CD4-positive, alpha-beta T cell treated with Interleukin-6 at 100 ng/mL for 8 hours (primary cell): ENCODE measurements at places on chromosomes 2 and 18.

DNA sequence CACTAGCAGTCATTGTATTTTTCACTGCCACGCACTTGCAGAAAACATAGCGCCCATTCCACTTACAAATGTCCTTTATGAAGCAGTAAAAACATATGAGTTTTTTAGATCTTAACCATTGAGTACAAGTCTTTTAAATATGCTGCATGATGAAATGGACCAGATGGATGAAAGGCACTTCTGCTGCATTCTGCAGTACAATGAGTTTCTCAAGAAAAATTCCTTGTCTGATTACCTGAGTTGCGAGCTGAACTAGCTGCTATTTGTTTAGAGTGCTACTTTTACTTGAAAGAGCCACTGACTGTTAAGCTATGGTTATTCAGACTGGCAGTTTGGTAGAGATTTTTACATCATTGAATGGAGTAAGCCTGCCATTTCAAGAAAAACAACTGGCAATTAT is 825.5 kb upstream of the ACVR2A start:
- no peak for DNase-seq

DNA sequence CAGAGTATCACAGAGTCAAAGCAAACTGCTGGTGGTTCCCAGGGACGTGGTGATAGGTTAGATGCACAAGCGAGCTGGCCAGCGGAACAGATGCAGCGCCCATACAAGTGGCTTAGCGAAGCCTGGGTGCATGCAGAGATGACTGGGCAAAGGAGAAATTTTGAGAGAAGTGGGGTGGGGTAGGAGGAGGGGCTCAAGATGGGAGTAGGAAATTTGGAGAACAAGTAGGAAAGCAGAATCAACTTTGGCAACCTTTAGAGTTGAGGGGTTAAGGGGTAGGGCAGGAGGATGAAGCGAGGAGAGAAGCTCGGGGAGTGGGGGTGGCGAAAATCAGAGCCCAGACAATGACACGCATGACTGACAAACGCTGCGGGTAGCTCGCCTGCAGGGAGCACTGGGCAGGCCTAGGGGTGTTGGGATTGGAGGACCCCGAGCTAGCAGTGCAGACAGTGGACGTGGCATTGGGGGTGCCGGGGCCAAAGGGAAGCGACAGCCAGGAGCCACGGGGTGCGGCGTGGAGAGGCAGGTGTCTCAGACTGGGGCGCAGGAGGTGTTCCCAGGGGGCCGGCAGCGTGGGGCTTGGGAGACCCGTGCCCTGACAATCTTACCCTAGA is 431 bp downstream of the FAM98A start:
- peak; percentile 10 for DNase-seq

DNA sequence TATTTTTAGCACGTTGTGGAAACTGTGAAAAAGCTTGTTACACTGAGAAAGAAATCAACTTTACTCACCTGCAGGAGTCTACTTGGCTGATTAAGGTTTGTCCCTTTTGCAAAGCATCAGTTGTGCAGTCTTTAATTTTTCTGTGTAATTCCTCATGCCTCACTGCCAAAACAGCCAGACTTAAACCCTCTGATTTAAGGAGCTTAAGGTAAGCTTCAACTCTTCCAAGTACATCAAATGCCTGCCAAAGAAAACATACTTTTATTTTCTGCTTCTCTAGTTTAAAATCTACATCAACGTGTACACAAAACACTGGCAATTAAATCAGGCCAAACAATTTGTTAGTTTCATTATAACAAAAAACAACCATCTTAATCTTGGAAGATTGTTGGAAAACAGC is 98.0 kb upstream of the TTN start:
- DNase-seq, result no peak

DNA sequence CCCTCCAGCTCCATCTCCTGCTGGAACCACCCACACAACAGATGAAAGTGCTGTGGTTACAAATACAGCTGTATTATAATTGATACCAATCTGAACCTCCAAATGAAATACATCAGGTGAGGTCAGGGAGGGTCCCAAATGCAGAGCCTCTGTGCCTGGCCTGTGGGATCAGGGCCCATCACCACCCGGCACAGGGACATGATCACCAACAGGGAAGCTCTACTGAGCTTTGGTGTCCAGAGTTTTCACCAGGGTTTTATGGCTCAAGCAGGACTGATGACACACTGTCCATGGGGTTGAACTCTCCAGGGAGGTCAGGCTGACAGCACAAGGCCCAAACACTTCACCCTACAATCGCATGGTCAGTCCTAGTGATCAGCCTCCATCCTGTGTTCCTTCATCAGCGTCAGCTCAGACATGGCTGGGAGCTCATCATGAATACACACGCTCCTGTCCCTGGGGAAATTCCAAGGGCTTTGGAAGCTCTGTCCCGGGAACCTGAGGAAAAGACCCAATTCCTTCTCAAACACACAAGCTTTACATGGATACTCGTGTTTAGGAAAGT is 3.9 kb upstream of the PXDN start:
- DNase-seq, result no peak

DNA sequence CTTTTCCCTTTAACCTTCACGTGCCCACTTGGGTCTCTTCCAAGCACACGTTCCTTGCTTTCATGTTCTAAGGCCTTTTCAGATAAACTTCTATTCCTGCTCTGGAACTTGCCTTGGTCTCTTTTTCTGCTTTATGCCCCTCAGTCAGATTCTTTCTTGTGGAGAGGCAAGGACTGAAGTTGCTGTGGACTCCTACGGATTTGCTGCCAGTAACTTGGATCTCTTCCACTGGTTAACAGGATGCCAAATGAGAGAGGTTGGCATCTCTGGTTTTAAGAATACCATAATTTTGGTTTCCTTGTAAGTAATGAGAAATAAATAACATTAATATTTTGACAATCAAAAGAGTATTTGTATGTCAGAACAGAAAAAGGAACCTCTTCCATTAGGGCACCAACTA is 33.0 kb downstream of the COMMD1 start:
- DNase-seq, result no peak

DNA sequence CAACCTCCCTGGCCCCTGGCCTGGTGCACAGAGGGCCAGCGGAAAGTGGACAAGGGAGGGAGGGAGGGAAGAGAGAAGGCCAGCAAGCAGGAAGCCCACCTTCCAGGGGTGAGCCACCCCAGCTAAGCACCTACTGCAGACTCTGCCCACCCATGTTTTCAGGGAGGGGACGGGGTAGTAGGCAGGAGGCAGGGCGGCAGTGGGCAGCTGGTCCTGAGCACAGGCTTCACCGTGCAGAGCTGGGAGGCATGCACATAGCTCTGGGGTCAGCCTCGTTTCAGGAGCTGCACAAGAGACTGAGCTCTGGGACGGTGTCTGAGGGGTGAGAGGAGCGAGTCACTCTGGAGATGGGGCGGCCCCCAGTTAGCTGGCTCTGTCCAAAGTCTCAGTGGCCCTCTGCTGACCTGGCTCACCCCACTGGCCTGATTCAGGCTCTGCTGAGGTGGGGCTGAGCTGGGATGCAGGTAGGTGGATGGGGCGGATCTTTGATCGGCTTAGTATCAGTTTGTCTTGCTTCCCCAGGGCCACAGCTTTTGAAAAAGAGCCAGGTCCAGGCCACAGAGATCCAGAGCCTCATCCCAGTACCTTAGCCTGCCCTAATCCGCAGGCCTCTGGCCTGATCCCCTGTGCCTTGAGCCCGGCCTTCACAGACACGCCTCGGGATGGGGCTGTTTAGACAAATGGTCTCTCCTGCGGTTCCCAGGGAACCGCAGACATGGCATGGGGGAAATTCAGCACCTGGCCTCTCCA is 3.7 kb downstream of the NMUR1 start:
- no peak for DNase-seq

DNA sequence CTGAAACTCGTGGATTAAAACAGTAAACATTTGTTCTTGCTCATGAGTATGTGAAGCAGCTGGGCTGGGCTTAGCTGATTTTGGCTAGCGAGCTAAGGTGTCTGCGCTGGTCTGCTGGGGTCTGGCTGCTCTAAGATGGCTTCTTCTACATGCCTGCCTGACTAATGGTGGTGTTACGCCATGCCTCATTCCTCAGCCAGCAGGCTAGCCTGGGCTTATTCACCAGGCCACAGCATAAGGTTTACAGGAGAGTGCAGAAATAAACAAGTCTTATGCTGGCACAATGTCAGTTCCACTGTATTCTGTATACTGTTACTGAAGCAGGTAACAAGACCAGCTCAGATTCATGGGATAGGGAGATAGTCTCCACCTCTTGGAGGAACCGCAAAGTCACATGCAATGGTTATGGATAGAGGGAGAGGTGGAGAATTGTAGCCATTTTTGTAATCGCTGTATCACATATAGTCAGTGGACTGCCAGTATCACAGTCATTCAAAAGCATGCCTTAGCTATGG is 80.0 kb downstream of the RHBDD1 start:
- no peak for DNase-seq

DNA sequence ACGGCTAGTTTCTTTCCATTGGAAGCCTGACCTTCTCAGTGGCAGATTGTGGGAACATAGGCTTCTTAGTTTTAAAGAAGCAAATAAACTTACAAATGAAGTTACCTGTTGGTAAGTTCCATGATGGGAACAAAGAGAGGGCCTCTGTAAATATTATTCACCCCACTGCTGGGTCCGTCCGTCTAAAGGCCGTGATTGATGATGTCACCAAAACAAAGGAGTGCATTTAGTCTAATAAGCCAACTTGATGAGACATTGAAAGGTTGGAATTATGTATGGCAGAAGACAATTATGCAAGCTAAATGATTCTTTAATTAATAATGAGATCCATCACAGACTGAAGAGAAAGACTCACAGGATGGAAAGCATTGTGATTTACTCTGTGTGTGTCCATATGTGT is 1091.9 kb upstream of the FANCL start:
- no peak for DNase-seq

DNA sequence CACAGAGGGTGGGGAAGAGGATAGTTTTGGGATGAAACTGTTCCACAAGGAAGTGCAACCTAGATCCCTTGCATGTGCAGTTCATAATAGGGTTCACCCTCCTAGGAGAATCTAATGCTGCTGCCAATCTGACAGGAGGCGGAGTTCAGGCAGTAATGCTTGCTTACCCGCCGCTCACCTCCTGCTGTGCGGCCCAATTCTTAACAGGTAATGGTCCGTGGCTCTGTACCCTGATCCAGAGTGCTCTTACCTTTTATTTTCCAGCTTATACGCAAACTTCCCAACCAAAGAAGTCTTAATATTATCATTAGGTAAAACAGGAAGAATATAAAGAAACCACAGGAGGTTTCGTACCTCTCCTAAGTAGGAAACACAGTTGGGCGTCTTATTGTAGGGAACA is 82.7 kb upstream of the CD302 start:
- DNase-seq, result no peak

DNA sequence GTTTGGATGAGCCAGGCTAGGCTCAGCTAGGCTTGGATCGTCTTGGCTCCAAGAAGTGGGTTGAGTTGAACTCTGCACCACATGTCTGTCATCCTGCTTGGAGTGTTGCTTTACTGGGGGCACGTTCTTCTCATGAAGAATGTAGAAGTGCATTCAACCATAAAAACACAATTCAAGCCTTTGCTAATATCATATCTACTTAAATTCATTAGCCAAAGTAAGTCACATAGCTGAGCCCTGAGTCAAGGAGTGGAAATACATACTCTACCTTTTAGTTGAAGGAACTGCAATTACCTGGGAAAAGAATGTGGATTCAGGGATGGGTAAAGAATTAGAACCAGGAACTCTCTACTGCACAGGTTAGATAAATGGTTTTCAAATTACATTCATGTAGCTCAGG is 360.4 kb upstream of the KCNH7 start:
- no peak for DNase-seq

- no peak for DNase-seq
These were observed 487.2 kb upstream of the HS6ST1 start for GRCh38 chr2:128805918-128806317.

GRCh38 chr2:120638450-120638849 is 97.2 kb upstream of the GLI2 start:
- DNase-seq, result no peak

DNA sequence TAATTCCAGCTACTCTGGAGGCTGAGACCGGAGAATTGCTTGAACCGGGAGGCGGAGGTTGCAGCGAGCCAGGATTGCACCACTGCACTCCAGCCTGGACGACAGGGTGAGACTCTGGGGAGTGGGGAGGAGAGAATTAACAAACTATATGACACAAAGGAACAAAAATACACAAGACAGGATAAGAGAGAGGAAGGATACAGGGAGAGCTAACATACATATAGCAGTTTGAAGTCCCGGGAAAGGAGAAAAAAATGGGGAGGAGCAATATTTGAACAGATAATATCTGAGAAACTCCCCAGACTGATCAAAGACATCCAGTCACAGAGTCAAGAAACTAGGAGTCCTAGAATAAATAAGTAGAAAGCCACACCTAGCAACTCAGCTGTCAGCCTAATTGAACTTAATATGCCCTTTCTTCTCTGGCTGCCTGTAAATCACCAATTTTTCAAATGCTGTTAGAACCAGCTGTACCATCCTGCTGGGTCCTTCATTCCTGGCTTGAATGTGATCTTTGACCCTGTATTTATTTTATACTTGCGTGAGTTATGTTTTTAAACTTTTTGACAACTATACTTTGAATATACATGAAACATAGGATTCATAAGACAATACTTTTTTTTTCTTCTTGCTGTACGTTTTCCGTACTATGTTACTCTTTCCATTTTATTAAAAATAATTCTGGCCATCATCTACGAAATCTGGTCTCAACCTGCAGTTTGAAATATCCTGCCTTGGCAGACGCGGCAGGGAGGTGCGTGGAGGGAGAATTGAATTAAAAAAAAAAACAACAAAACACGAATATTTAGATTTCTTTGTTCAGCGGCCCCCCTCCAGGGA is 876 bp upstream of the CYP27A1 start:
- DNase-seq, result no peak

DNA sequence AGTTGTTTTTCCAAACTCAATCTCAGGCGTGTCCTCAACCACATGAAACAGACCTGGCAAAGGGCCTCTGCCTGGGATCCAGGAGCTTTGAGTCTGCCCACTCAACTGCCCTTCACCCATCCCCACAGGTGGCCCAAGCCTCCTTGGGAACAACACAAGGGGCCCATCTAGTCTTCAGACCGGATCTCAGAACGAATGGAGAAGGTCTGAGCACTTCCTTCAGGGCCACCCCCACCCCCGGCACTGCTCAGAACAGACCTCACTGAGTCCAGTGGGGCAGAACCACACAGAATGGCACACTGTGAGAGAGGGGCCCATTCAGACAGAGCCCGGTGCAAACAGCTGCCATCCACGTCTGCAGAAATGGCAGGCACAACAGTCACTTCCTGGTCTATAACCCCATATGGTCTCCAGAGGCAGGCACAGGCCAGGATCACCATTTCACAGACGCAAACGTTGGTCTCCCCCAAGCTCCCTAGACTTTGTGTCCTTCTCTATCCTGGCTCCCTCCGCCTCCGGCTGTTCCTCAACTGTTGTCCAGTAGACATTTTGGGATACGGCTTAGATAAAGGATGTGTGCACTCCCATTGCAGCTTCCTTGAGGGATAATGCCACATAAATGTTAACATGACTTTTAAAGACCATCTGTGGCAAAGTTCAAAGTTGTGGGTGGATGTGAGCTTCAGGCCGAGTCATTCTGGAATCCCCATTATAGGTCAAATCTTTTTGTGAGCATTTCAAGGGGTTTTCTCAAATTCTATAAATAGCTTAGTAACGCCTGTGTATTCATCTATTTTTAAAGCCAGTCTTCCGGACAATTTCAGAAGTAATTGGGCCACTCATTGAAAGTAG is 149.7 kb downstream of the SMAD7 start:
- DNase-seq, result no peak
